ENCODE measurements at places on chromosomes 16 and 17. TPM values are rescaled to one million over a fixed set of nuclear protein-coding genes. Genes with fewer than 3 reads are reported as not detected.

CCL8 gene
- total RNA-seq = 3.4 TPM

MYH11 gene
- 28.9 TPM for total RNA-seq

ASGR2 gene
- total RNA-seq = 3.1 TPM

PITPNM3 gene
- total RNA-seq = 3.2 TPM

FBXO39 gene
- total RNA-seq = 1.0 TPM

PLXDC1 gene
- total RNA-seq = 6.5 TPM

PDIA2 gene
- total RNA-seq = 1.5 TPM

DNA sequence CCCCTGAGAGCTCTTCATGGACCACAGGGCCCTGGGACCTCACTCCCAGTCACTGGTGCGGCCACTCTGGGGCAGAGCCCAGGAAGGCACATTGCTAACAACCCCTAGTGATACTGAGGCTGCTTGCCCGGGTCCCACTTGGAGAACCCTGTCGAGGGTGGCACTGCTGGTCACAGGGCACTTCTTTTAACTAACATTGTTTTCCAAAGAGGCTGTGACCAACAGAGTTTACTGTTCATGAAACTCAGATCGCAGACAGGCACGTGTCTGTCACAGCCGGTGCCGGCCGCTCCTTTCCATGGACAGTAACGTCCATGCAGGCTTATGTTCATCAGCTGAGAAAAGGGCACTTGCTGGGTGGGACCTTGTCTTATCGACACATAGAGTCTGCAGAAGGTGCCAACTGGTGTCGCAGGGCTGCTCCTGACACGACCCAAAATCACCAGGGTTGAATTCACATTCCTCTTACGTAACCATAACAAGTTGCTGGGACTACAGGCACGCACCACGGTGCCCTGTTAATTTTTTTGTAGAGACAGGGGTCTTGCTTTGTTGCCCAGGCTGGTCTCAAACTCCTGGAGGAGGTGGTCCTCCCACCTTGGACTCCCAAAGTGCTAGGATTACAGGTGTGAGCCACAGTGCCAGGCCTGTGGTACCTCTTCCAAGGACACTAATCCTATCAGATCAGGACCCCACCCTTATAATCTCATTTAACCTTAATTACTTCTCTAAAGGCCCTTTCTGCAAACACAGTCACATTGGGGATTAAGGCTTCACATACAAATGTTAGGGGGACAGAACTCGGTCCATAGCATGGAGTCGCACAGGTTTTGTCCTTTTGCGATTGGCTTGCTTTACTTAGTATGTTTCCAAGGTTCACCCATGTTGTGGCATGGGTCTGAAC, 1.2 kb upstream of the ZC3H18 start:
- DNase-seq = no peak

DNA sequence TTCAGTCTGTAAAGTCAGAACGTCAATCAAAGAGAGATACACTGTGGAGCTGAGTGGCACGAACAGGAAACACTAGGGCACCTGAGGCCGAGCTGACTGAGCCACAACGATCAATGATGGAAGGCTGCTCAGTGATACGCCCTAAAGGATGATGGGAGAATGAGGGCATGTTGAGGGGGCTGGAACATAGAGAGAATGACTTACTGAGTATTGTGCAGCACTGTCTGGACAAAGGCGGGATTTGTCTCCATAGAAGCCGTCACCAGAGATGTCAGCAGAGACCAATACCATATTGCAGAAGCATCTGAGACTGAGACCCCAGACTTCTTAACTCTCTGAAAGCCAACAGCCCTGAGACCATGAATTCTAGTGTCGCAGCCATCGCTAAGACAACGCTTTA, 33.4 kb downstream of the ZZEF1 start:
- no peak for DNase-seq

- no peak for DNase-seq
Observed at GRCh38 chr16:5882087-5882640, 784.6 kb upstream of the EEF2KMT start.

DNA sequence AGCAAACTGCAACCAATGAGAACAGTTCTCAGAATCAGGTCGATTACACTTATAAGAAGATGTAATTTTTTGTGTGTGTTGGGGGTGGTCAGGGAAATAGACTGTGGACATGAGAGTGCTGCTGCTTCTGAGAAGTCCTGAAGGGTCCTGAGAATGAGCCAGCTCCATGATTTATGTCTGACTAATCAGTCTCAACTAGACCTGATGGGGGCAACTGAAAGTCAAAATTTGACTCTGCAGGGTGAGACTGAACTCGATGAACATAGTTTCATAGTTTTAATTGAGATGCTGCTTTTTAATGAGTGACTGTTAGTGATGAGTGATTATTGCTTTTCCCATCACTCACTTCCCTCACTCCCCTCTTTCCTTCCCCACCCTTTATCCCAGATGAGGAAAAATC, 37.3 kb downstream of the SMARCE1 start:
- DNase-seq = no peak

- DNase-seq = no peak
Observed at GRCh38 chr17:78738278-78738677, 43.8 kb downstream of the CYTH1 start.

DNA sequence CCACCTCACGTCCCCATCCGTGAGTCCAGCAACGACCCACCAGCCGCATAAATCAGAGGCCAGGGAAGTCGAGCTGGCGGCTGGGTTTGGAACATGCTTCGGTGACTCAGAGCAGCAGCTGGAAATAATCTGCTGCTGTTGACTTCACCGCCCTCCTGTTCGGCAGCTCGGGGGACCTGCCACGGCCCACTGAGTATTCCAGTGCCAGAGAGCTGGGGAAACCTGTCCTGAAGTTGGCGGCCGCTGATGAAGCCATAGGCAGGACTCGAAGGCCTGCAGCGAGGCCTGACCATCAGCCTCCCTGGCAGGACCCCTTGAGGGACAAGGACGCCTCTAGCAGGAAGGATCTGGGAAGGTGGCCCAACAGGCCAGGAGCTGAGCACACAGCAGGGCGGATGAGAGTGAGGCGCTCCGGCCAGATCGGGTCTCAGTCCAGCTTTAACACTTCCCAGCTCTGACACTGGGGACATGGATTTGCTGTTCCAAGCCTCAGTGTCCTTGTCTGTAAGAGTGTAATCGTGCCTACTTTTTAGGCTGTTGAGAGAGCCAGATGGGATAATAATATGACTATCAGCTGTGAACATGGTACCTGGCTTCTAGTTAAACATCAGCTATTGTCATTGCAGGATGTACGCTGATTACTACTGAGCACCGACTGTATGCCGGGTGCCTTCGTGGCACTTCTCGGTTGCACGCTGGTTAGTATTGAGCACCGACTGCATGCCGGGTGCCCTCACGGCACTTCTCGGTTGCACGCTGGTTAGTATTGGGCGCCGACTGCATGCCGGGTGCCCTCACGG, 50.4 kb upstream of the CIBAR2 start:
- no peak for DNase-seq

- DNase-seq = no peak
Observed at GRCh38 chr17:36184023-36184765, 7.8 kb upstream of the TBC1D3B start.

GRCh38 chr17:17987187-17987896, 14.7 kb downstream of the DRC3 start:
- DNase-seq = no peak

DNA sequence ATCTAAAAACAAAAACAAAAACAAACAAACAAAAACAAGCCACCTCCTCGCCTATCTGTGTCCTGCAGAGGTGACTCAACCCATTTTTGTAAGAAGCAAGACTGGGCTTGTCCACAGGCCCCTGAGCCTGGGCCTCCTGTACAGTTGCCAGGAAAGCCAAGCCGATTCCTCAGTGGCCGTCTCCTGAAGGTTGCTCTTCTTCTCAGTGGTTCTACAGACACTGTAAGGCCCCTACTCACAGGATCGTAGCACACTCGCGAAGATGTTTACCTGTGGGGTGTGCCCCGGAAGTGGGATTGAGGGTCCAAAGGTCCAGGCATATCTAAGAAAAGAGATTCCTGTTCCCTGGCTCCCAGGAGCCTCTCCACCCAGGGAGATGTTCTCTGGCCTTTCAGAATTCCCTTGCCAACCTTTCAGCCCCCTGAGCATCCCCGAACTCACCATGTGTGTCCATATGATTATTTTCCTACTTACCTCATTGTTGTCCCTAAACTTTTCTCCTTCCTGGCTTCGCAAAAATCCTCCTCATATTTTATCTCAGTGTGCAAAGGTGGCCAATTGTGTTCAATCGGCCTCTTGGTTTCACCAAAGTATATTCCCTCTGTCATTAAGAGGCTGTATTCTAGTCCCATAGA, 7.5 kb upstream of the CES3 start:
- no peak for DNase-seq

DNA sequence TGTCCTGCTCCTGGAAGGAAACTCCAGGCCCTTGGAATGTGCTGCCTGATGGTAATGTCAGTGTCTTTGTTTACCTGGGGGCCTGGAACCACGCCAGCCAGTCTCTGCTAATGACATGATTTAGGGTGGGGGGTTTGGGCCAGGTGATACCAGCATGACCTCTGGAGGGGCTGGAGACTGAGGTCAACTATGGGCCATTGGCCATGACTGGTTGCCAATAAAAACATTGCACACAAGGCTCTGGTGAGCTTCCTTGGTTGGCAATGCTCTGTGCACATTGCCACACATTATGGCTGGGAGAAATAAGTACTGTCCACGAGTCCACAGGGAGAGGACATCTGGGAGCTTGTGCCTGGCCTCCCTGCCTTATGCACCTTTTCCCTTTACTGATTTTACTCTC, 52.5 kb downstream of the LITAF start:
- DNase-seq = no peak

DNA sequence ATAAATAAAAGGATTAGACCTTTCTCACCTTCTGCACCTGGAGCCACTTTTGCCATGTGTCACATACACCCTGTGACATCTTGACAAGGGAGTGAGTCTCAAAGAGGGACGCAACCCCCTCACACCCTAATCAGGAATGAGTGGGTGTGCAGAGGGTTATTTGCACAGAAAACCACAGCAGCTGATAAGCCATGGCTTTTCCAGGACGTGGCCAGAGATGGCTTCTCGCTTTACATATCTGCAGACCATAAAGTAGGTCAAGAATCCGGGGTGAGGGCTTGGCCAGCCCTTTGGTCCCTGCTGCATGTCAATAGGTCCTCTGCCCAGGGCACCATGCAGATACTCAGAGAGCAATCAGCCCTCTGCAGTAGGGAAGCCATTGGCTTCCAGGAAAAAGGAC, 2.4 kb upstream of the CD300LF start:
- no peak for DNase-seq

DNA sequence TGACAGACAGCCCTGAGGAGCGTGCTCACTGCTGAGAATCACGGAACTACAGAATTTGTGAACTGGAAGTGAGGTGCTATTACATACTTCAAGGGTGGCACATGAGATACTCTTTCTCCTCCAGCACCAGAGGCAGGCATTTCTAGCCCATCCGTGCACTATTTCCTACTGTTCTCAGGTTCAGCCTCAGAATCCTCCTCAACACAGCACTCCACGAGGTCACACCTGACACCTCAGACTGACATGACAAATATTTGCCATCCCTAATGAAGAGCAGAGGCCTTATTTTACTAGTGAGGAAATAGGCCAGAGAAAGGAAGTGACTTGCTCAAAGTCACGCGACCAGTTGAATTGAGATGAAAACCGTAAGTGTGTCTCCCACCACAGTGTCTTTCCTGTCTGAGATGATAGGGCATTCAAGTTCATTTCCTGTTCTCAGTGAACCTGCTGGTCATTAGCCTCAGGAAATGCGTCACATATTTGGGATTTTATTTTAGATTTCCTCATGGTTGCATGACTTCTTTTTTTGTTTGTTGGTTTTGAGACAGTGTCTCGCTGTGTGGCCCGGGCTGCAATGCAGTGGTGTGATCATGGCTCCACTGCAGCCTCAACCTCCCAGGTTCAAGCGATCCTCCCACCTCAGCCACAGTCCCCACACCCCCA, 23.6 kb downstream of the SEZ6 start:
- no peak for DNase-seq

DNA sequence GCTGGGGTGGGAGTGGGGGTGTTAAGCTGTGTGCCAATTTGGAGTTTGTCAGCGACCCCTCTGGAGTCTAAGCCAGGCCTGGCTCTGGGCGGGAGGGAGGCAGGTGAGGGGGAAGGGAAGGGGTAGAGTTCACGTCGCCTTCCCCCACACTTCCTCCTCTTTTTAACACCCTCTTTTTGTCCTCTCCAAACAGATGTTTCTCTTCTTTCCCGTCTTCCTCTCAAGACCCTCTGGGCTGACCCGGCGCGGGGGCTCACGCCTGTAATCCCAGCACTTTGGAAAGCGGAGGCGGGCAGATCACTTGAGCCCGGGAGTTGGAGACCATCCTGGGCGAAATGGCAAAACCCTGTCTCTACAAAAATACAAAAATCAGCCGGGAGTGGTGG, 3.3 kb downstream of the HOXB1 start:
- DNase-seq = no peak
